ENCODE measurements at places on chromosomes 7 and 10.

GRCh38 chr7:92647652-92648051 lies 57.5 kb upstream of the FAM133B start:
- DNase-seq, result no peak

DNA sequence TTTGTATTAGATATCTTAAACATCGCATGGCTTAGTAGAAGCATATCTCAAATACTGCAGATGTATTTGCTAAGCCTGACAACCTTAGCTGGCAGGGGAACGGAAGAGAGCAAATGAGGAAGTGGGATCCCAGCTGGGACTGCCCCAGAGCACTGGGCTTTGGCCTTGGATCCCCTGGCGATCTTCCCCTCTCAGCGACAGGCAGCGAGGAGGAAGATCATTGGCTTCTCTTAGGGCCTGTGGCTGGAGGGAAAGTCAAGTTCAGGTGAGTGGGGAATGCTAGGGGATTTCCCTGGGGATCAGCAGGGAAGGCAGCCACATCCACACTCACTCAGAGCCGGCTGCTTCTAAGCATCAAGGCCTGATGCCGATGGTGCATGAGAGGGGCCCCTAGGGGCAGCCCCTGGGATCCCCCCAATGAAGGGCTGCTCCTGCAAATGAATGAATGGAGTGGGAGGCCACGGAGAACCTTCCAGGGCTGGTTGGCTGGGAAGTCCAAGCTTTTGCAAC lies 42.0 kb downstream of the LYZL2 start:
- DNase-seq, result no peak

GRCh38 chr7:105213611-105214010 lies 175.1 kb downstream of the SRPK2 start:
- no peak for DNase-seq

- DNase-seq, result no peak
Measured at GRCh38 chr7:28598586-28598985, 186.3 kb downstream of the CREB5 start.

GRCh38 chr10:127968659-127969058 lies 61.8 kb downstream of the PTPRE start:
- no peak for DNase-seq

- DNase-seq, result no peak
Measured at GRCh38 chr10:112528235-112528634, 81.2 kb downstream of the VTI1A start.

GRCh38 chr7:73830681-73831583 lies at the start of gene CLDN4:
Gene CLDN4, plus strand, starts transcription at chr7:73830996. Its CDS starts 206 bp downstream, at chr7:73831202.
- no peak for DNase-seq

DNA sequence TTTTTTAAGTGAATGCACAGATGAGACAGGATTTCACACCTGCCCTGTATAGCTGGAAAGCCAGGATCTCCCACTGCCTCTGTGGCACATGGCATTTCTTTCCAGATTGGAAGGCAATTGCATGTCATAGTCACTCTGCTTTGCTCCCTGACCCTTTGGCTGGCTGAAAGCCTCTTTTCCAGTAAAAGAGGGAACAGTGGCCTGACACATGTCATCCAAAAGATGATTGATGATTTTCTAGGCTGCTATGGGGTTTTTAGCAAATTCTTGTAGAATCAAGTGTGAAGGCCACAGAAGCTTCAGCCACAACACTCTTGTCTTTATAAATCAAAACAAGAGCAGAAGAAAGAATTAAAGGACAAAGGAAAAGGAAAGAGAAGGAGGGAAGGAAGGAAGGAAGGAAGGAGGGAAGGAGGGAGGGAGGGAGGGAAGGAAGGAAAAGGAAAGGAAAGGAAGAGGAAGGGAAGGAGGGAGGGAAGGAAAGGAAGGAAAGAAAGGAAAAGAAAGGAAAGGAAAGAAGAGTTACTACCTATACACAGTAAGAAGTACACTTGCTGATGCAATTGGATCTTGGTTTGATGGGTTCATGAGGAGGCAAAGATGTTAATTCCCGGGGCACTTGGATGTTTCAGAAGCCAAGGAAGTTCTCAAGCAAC lies 158.9 kb upstream of the FRMD4A start:
- no peak for DNase-seq

GRCh38 chr7:21616796-21617436 lies 74.1 kb downstream of the DNAH11 start:
- DNase-seq, result no peak

DNA sequence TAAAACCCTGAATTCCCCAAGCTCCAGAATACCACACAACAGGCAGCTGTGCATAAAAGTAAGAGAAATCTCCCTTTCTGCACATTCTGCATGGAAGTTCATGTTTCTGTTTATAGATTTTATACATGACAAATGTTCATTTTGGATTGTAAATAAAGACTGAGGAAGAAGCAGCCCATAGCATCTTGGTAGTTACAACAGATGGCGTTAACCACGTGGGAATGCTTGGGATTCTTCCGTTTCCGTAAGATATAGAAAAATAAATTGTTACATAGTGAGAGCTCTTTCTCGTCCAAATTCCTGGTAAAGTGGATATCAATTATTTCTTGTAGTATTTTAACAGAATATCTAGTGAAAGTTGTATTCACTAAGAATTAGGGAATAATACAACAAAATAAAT lies 1016.5 kb downstream of the GRM8 start:
- DNase-seq, result no peak

- DNase-seq, result no peak
Measured at GRCh38 chr7:88243345-88243909, 23.6 kb upstream of the SRI start.

DNA sequence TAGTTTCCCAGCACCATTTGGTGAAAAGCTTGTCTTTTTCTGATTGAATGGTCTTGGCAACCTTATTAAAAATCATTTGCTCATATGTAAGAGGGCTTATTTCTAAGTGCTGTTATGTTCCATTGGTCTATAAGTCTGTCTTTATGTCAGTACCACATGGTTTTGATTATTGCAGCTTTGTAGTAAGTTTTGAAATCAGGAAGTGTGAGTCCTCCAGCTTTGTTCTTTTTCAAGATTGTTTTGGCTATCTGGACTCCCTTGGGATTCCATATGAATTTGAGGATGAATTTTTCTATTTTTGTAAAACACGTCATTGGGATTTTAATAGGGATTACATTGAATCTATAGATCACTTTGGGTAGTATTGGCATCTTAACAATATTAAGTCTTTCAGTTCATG lies 5.4 kb downstream of the KIF11 start:
- DNase-seq, result no peak

DNA sequence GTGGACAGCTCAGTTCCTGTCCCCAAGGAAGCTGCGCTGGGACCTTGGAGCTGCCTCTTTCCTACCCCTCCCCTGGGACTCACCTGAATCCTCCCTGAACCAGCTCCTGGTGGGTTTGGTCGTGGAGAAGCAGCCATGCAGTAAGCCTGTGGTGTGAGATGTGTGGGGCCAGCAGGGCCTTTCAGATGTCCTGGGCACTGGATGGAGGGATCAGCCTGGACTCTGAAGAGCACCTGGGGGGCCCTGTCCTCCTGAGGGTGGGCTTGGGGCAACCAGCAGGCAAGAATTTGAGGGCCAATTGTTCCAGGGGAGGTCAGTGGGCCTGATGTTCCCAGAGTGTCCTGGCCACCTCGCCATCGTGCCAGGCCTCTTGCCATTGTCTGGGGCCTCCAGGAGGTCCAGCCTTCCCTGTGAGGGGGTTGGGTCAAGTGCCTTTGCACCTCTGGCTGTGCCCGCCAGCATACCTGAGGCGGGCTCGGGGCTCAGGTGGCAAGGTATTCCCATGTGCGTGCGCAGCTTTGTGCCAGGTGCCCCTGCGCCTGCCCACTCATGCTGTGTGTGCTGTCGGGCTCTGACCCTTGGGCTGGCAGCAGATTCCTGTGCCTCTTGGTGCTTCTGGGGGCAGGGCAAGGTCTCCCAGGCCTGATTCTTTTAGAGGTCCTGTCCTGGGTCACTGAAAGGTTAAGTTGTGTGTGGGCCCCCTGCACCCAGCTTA lies 7.3 kb downstream of the TRIM8 start:
- no peak for DNase-seq

GRCh38 chr7:105369944-105370343 lies 18.8 kb downstream of the SRPK2 start:
- DNase-seq, result no peak

- no peak for DNase-seq
Measured at GRCh38 chr10:5893321-5893720, 3.3 kb downstream of the FBH1 start.

GRCh38 chr10:131126321-131127137 lies 185.0 kb downstream of the TCERG1L start:
- DNase-seq, result no peak

DNA sequence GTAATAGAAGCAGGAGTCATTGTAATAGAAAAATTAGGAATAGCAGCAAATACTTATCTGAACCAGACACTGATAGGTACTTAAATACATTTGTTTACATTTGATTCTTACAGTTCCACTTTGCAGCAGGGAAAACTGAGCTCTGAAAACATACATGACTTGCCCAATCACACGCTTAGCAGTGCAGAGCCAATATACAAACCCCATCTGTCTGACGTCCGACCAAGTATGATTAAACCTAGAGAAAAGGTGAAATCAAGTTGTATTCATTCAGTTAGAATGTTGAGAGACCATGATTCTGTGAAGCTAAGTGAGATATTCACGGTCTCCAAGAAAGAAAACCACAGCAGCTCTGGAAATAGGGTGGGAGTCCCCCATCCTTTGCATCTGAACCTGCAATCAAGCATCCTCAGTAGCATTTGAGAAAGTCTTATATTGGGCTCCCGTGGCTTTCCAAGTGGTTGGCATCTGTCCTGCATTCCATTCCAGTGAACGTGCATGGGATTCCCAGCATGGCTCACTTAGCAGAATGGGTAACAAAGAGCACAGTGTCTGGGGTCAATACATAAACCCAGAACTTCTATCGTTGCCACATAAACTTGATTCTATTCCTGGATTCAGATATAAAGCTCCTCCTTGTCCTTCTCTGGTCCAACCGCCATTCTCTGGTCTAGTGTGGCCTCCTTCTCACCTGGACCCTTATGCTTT lies 148.7 kb upstream of the RSU1 start:
- peak; percentile 21 for DNase-seq

DNA sequence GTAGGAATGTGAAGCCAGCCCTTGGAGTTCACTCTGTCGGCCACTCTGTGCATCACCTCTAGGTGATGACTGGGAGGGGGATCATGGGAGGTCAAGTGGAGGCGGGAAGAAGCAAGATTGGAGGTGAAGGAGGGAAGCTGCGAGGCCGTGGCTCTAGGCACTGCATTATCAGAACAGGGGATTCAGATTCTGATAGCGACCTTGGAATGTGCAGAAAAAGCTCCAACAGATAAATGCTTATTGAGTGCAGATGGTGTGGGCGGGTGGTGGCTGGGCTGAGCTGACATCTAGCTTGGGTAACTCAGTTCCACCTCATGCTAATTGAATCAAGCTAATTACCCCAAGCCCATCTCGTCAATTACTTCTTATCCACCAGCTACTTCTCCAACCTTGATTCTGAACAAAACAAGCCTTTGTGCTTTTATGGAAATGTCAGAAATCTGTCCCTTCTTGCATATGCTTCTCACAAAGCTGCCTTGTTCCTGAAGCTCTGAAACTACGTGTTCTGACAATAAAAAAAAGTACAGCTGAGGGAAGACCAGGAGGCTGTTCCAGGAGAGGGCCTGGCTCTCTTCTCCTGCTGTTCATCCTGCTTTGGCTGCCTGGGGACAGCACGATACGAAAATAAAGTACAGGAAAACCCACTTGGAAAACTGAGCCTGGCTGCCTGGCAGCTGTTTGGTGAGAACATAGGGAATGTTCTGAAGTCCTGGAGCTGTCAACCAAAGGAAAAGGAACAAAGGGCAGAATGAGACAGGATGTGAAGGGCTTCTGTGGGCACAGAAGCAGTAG lies 27.5 kb downstream of the STRA8 start:
- no peak for DNase-seq

DNA sequence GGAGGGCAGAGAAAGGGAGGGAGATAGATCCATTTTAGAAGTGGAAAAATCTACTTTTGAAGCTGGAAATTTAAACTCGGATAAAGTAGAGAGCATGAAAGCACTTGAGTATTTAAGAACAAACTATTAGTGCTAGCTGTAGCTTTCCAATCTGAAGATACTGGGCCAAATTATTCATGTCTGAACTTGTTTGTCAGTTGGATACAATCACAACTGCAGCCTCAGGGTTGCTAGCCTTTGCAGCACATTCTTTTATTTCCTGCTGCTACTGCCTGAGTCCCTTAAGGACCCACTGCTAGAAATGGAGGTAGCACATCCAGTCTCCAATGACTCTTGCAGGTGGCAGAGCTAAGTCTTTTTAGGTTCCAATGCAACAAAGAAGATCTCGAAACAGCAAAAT lies 8.3 kb upstream of the SLC25A13 start:
- DNase-seq, result no peak

DNA sequence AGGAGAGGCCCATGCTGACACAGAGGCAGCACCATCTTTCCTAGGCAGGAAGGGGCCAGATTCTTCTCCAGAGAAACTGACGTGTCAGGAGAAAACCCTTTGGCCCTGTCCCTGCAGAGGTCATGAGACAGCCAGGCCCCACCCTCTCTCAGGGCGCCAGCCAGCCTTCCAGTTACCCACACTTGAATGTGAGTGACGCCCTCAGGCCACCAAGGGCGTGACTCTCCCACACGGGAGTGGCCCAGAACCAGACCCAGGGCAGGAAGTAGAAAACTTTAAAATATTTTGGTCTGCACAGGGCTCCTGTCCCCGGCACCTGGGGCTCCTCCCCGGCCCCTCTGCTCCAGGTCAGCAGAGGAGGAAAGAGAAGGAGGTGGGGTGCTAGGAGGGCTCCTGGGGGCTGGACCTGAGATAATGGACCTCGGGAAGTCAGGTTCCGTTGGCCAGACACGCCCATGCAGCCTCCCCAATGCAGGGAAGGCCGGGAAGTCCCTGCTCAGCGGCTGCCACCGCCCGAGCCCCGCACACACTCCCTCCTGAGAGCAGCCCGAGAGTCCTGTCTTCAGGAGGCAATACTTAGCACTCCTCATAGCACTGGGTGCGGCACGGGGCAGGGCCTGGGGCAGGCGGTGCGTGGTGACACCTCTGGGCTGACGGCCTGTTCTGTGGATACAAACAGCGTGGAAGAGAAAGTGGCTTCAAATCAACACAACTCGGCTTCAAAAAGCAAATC lies 67.0 kb upstream of the CFAP46 start:
- no peak for DNase-seq

DNA sequence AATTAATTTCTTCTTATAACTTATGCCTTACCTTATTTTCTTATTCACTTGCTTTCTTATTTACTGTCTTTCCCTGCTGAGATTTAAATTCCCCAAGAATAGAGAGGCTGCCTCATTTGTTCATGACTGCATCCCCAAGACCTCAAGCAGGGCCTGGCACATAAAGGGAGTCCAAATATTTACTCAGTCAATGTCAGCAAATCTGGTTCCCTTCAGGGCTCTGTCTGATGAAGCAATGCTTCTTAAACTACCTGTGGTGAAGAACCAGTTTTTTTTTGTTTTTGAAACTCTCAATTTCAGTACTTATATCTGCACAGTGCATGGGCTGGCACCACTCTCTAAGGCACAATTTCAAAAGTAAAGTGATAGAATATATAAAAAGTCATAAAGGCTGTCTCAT lies 4.7 kb downstream of the ZNF239 start:
- no peak for DNase-seq

- no peak for DNase-seq
Measured at GRCh38 chr10:28241741-28242399, 61.0 kb downstream of the MPP7 start.

- DNase-seq, result no peak
Measured at GRCh38 chr7:148831782-148832181, 52.3 kb downstream of the EZH2 start.
